ENCODE measurements at places on chromosomes 4 and X.

DNA sequence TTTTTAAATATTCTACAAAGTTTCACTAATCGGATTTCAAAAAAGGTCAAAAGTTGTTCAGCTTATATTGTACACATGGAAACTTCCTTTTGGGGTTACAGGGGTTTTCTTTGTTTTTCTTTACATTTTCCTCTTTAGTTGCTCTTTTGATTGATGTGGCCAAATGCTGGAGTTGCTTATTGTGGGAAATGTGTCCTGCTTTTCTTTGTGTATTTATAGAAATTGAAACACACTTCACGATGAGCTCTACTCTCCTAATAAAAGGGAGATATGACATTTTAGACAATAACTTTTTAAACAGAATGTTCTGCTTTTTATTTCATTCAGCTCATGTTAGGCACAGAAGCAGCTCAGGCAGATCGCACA is 50.7 kb upstream of the SPRY1 start:
- no peak overlapping the region for H3K4me3 ChIP-seq
- DNase-seq = no peak
- no peak overlapping the region for H3K27ac ChIP-seq
- no peaks in the 10 kb centered on the region for H3K36me3 ChIP-seq

DNA sequence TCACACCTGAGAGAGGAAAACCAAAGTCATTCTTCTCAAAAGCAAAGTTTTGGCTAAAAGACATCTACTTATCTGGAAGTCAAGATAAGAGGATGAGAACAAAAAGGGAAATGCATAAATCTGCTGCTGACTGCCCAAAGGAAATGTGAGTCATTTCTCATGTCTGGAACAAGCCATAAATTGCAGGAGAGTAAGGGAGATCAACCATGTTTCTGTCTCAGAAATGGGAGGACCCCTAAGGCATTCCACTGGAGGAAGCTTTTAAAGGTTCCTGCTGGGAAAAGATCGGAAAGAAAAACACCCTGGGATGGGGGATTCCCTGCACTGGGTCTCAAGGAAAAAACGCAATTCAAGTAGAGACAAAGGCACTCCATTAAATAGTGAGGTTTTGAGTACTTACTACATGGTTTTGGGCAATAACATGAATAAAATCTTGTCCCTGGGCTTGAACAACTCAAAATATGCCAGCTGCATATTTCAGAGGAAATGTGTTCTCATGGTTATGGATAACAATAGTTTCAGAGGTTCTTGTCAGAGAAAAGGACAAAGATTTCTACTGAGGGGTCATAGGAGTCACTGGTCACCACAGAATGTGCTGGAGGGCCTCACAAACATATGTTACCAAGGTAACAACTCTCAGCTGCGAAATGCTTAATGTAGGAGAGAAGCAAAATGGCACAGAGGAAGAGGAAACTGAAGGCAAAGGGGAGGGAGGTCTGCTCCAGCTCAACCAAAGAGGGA is 19.3 kb downstream of the GPR143 start:
- no peak overlapping the region for H3K4me3 ChIP-seq
- no peak overlapping the region for H3K27ac ChIP-seq
- no peaks in the 10 kb centered on the region for H3K36me3 ChIP-seq
- H3K27me3 ChIP-seq = peaks cover 7% of the 10 kb centered on the region

GRCh38 chr4:115501656-115502055 is 388.2 kb upstream of the NDST4 start:
- no peaks in the 10 kb centered on the region for H3K36me3 ChIP-seq
- no peak for DNase-seq
- no peaks in the 10 kb centered on the region for H3K4me1 ChIP-seq
- H3K27ac ChIP-seq = no peak overlapping the region
- no peaks in the 10 kb centered on the region for H3K27me3 ChIP-seq

GRCh38 chr4:82268826-82269193 is 105.0 kb downstream of the HNRNPD start:
- H3K36me3 ChIP-seq = no peaks in the 10 kb centered on the region
- DNase-seq = no peak
- no peak overlapping the region for H3K4me3 ChIP-seq
- H3K4me1 ChIP-seq = peaks cover 37% of the 10 kb centered on the region

GRCh38 chr4:3387154-3387942 is 54.4 kb upstream of the HGFAC start:
- peak overlapping the region; percentile 84 for H3K27ac ChIP-seq
- peaks cover 17% of the 10 kb centered on the region for H3K27me3 ChIP-seq
- peak; percentile 45 for DNase-seq
- peaks cover 46% of the 10 kb centered on the region for H3K4me1 ChIP-seq

- H3K4me3 ChIP-seq = no peak overlapping the region
- no peaks in the 10 kb centered on the region for H3K4me1 ChIP-seq
- H3K27me3 ChIP-seq = no peaks in the 10 kb centered on the region
- H3K36me3 ChIP-seq = no peaks in the 10 kb centered on the region
- DNase-seq = no peak
- no peak overlapping the region for H3K27ac ChIP-seq
Measured at GRCh38 chr4:62288808-62289541, 1088.8 kb downstream of the ADGRL3 start.

DNA sequence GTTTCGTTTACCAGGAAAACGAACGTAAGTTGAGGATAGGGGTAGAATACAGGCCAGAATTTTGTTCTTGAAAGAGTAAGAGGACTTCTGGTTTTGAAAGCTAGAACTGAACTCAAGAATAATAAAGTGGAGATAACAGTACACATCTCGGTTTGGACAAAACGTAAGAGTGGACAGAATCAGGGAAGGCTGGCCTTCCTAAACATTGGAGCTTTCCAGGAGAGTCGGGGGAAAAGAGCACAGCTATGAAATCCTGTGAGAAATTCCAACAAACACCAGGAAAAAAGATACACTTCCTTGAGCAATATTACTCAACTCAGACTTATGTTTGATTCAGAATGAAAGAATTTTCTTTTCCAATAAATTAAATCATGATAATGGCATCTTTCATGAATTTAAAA is 1.2 kb downstream of the CTSO start:
- no peak for DNase-seq
- H3K4me1 ChIP-seq = peaks cover 23% of the 10 kb centered on the region
- no peak overlapping the region for H3K4me3 ChIP-seq
- H3K27me3 ChIP-seq = peaks cover 3% of the 10 kb centered on the region
- H3K36me3 ChIP-seq = no peaks in the 10 kb centered on the region

- no peak for DNase-seq
- no peak overlapping the region for H3K4me3 ChIP-seq
- no peaks in the 10 kb centered on the region for H3K27me3 ChIP-seq
- no peaks in the 10 kb centered on the region for H3K36me3 ChIP-seq
Measured at GRCh38 chr4:138555584-138555983, 313.4 kb upstream of the SLC7A11 start.

DNA sequence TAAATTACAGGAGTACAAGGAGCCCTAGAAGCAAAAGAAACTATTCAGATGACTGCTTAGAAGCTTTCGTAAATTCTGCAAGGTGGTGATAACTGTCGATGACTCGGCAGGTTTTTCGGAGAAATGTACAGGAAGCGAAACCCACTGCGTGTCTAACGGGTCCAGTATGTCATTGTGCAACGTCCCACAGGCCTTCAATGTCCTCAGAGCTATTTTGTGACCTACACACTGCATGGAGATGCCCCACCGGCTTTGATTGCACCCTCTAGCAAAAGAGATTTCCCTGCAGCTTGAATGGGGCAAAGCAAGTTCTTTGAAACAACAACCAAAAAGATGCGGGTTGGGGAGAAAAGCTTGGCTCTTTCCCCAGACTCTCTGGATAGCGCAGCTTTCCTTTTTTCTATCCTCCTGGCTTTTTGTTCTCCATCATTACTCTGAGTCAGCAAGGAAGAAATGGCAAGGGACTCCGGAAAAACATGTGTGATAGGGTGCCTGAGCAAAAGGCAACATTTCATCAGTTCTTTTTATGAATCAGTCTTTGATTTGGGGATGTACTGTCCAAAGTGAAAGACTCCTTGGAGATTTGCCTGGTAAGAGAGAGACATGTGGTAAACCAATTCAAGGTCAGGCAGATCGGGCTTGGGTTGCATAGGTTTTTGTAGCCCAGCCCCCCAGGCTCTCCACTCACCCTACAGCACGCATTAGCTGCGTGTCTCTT is 112.0 kb upstream of the TBL1X start:
- peak overlapping the region; percentile 8 for H3K27ac ChIP-seq
- peak; percentile 35 for DNase-seq
- peaks cover 3% of the 10 kb centered on the region for H3K36me3 ChIP-seq
- H3K27me3 ChIP-seq = peaks cover 8% of the 10 kb centered on the region

- no peaks in the 10 kb centered on the region for H3K36me3 ChIP-seq
- no peak overlapping the region for H3K4me3 ChIP-seq
- DNase-seq = no peak
Measured at GRCh38 chr4:99300934-99301333, 10.1 kb upstream of the ADH1A start.

DNA sequence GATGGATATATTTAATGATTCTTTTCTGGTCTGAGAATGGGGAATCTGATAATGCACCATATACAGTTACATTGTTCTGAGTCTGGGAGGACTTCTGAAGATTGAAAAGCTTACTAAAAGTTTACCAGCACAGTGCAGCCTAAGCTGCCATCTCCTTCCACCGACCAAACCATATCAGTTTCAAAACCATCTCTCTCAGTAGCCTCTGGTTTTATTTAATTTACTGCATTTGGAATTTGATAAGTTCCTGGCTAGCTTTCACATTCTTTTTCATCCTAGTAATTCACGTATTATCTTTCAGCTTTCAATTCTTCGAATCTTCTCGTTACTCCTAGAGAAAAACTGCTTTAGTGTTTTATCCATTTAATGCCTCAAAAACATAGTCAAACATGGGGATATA is 181.4 kb upstream of the HCCS start:
- no peaks in the 10 kb centered on the region for H3K4me1 ChIP-seq
- H3K36me3 ChIP-seq = peaks cover 4% of the 10 kb centered on the region
- no peak overlapping the region for H3K27ac ChIP-seq
- H3K27me3 ChIP-seq = no peaks in the 10 kb centered on the region

DNA sequence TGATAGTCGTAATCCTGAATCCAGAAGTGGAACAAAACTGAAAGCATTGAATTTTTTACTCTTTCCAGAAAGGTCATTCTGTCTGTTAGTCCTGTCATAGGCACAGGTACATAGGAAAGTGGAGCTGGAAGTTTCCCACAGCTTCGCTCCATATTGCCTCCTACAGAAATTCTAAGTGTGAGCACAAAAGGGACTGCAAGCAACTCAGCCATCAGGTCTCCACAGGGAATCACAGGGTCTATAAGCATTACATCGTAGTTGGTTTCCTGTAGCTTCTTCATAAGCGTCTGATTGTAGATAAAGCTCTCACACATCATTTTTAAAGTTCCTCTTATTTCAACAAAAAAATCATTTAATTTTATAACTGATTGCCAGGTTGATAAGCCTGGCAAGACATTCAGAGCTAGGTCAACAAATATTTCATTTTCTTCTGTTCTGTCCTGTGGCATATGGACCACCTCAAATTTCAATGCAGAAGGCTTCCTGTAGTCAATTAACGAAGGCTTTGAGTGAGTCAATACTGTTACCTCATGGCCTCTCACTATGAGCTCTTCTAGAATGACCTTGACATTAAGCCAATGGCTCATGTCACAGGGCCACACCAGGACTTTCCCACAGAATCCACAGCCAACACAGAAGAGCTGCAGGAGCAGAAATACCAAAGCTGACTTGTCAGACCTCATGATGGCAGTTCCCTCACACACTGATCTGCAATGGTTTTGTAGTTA is at the start of gene UGT2A3:
Gene UGT2A3, minus strand, starts transcription at position 727 of the 728 bp plus-strand sequence. Its CDS starts 44 bp downstream, at position 683.
- H3K36me3 ChIP-seq = no peaks in the 10 kb centered on the region
- H3K4me3 ChIP-seq = no peak within 1 kb of the TSS
- H3K27me3 ChIP-seq = no peaks in the 10 kb centered on the region
- no peaks in the 10 kb centered on the region for H3K4me1 ChIP-seq
- DNase-seq = no peak

- no peaks in the 10 kb centered on the region for H3K36me3 ChIP-seq
- H3K27ac ChIP-seq = no peak overlapping the region
- peak; percentile 52 for DNase-seq
- peaks cover under 1% of the 10 kb centered on the region for H3K4me1 ChIP-seq
- H3K27me3 ChIP-seq = no peaks in the 10 kb centered on the region
- no peak overlapping the region for H3K4me3 ChIP-seq
Measured at GRCh38 chr4:53196882-53197771, 168.7 kb downstream of the SCFD2 start.

- no peaks in the 10 kb centered on the region for H3K27me3 ChIP-seq
- H3K4me1 ChIP-seq = no peaks in the 10 kb centered on the region
- H3K4me3 ChIP-seq = no peak overlapping the region
Measured at GRCh38 chrX:29662759-29663503, 552.4 kb upstream of the MAGEB2 start.

DNA sequence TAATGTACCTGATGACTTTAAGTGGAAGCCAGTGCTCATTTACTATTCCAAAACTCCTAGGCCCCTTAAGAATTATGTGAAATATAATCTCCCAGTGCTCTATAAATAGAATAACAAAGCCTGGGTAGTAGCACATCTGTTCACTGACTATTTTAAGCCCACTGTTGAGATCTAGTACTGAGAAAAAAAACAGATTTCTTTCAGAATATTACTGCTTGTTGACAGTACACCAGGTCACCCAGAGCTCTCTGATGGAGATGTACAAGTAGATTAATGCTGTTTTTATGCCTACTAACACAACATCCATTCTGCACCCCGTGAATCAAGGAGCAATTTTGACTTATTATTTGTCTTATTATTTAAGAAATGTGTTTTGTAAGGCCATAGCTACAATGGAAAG is 75.7 kb downstream of the FAM47C start:
- no peaks in the 10 kb centered on the region for H3K36me3 ChIP-seq
- no peak overlapping the region for H3K27ac ChIP-seq
- no peak overlapping the region for H3K4me3 ChIP-seq
- H3K4me1 ChIP-seq = no peaks in the 10 kb centered on the region
- no peak for DNase-seq

DNA sequence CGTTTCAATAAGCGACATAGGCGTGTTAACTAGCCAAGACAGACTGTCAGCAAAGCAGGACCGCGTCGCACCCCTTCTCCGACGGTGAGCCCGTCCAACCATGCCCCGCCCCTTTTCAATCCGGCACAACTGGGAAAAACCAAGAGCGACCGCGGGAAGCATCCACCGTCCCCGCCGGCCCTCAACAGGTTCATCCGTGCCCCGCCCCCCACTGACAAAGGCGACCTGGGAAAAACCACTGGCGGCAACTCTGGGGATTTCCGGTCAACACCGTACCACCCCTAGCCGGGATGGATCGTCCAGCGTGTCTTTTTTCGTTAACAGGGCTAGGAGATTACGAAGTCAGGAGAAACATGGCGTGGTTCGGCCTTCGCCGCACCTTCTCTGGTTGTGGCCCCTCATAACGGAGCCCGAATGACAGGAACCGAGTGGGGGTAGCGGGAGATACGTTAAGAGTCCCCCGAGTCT is 377 bp downstream of the TIMM17B start:
- H3K27me3 ChIP-seq = no peaks in the 10 kb centered on the region
- H3K4me1 ChIP-seq = peaks cover 15% of the 10 kb centered on the region
- H3K4me3 ChIP-seq = peak overlapping the region; percentile 94

- DNase-seq = no peak
- no peaks in the 10 kb centered on the region for H3K27me3 ChIP-seq
- H3K36me3 ChIP-seq = no peaks in the 10 kb centered on the region
Measured at GRCh38 chrX:72498782-72499181, 73.9 kb downstream of the HDAC8 start.

Measured in naive B cell (primary cell).